ENCODE measurements at places on chromosomes 3 and 15.

GRCh38 chr3:16224325-16224724 lies 40.4 kb downstream of the DPH3 start:
- DNase-seq, result no peak

- DNase-seq, result no peak
Observed at GRCh38 chr3:32620611-32621310, 50.1 kb upstream of the DYNC1LI1 start.

GRCh38 chr3:14228681-14229470 lies 50.3 kb downstream of the LSM3 start:
- DNase-seq, result no peak

DNA sequence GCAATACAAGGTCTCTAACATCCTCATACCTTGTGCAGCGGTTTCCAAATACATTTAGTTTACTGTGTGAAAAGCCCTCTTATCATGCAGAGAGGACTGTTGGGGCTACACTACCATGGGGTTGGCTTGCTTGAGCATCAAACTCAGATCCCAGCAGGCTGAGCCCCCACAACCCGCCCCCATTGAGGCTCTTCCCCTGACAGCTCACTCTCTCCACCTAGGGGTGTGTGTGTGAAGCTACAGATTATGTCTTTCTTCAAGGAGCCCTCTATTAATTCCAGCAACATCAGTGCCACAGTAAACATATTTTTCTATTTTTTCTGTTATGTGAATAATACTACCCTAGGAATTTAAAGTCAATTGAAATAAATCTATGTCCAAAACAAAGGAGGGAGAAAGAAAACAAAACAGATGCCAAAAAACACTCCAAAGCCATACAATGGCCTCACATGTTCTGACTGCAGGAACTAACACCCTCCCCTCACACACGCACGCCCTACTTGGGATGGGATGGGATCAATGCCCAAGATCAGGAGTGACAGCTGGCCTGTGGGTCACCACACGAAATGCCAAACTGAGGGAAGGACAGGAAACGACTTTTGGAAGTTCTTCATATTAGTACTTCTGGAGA lies 14.7 kb downstream of the TM4SF4 start:
- DNase-seq, result no peak

DNA sequence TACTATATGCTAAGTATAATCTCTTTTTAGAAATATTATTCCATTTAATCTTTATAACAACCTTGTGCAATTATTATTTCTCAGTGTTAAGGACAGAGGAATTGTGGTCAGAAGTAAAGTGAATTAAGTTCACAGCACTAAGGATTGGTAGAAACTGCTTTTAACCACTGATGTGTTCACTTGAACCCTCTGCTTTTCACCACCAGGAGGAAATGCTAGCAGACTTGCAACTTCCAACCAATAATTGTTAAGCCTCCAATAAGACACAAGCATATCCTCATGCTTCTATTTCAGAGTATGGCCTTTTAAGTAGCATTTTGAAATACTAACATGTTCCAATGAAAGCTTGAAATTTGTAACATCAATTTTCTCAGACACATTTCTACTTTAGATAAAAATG lies 527.4 kb downstream of the SI start:
- DNase-seq, result no peak

- no peak for DNase-seq
Observed at GRCh38 chr15:26773067-26773877, 406 bp upstream of the GABRB3 start.

DNA sequence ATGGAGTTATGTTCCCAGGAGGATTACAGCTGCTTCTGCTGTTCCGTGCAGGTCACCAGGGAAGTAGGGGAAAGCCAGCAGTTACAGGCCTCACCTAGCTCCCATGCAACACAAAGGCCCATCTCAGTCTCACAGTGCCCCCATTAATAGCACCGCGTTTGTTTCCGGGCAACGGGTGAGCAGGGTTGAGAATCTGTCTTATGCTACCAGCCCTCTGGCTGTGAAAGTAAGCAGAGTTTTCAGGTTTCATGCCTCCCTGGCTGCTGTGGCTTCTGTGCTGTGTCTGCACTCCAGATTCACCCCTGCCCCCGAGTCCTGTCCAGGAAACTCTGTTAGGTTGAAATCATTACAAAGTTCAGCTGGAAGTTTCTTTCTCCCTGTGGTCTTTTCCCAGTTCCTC lies 254.4 kb upstream of the GPR149 start:
- no peak for DNase-seq

DNA sequence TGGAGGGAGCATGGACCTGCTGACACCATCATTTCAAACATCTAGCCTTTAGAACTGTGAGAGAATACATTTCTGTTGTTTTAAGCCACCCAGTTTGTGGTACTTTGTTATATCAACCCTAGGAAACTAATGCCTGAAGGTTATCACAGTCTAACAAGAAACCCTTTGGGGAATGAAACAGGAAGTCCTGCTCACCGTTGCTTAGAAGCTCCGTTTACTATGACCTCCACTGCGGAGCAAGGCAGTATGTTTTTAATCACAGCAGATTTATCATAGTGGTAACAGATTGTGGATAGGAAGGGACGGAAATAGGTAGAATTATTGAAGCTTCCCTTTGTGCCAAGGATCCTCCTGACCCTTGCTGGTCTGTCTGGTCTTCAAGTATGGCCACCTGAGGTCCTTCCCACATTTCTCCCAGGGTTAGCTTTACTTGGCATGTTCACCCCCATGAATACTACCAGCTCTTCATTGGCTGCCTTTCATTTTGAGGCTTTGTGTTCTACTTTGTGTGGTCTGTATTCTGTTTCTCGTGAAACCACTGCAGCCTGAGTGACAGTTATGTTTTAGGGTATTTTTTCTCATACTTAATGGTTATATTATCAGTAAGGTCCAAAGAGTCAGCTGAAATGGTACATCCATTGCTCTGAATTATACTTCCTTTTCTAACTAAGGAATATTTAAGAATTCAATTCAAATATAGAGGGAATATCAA lies 201.6 kb downstream of the CHST2 start:
- DNase-seq, result no peak

DNA sequence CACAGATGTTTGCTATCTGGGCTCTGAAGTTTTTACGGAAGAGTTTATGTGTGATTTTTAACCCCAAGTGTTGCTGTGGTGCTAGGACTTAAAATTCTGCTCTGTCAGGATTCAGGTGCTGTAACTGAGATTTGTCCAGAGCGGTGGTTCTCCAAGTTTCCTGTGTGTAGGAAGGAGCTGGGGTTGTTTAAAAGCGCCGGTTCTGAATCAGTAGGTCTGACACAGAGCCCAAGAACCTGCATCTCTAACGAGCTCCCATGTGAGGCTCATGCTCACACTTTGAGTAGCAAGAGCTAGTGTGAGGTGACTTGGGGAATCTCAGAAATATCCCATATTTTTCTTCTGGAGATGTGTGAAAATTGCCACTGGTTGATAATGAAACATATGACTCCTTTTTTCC lies 325.5 kb downstream of the SATB1 start:
- no peak for DNase-seq

GRCh38 chr3:100517276-100517675 lies 24.9 kb downstream of the TMEM45A start:
- no peak for DNase-seq

DNA sequence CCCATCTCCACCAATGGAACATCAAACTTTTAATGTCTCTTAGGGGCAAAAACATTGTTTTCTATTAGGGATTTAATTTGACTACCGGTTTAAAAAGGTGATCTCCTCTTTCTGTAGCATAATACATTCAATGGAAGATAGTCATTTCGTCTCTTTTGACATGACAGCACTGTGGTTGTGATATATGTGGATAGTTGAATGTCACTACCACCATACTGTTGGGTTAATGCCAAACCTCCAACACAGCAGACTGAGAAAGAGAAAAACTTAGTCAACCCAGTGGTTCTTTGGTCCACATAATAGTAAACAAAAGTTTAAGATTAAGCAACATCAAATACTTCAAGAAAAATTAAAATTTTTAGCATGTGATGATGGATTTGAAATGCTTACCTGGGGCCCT lies 530.4 kb downstream of the AGBL1 start:
- no peak for DNase-seq

Data from Panc1 (cell line).